ENCODE measurements at places on chromosomes 3 and 15.
A peak's percentile ranks its signal among the peaks of the same experiment; 100 is the strongest.

DNA sequence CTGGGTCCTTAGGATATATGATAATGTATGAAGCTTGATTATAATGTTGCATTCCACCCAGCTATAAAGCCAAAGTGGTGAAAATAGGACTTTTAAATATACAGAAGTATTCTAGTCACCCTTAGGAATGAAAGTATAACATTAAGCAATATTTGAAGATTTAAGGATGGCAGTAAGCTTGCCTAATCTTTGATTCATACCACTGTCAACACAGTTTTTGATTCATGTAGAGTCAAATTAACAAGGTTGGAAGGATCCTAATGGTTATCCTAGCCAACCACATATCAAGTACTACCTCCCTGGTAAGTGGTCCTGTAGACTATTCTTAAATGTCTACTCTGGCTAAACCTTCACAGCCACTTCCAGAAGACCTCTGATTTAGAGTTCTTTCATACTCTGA is 18.6 kb downstream of the ARIH1 start:
- peak; percentile 15 for DNase-seq

GRCh38 chr3:155233213-155233612 is 60.3 kb downstream of the STRIT1 start:
- DNase-seq: peak; percentile 85

GRCh38 chr15:43135351-43135750 is 2.0 kb downstream of the TMEM62 start:
- DNase-seq: no peak

GRCh38 chr3:50138266-50139200 is 16.6 kb upstream of the SEMA3F start:
- peak; percentile 48 for DNase-seq

- DNase-seq: no peak
Measured at GRCh38 chr15:25732191-25732590, 130.9 kb downstream of the ATP10A start.

GRCh38 chr15:96504371-96504770 is 173.9 kb downstream of the NR2F2 start:
- no peak for DNase-seq

DNA sequence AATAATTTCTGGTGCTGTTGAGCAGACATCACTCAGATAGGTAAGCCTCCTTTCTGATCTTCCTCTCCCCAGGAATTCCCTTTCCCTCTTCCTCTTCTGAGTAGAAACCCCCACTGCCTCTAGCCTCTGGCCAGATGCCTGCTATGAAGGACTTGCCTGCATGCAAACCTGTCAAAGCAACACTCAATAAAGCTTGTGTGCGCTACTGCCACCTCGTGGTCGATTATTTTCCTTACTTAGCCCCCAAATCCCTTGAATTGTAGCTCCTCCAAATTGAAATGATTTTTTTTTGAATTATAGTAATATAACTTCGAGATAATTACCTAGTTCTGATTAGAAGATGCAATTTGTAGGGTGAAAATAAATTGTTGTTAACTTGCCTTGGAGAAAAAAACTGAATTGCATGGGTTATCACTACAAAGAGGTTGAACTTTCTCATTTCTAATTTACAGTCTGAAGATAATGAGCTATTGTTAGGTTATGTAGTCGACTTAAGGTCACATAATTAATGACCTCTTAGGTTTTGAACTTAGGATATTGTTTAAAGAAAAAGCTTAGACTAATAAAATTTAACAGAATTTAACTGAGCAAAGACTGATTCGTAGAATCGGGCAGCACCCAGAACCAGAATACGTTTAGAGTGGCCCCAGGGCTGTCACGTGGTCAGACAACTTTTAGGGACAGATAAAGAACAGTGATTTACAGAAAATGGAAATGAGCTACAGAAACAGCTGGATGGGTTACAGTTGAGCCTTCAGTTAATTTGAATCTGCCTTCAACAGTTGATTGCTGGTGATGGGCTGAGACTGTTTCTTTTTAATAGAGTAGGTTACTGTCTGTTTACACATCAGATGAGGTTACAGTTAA is 269.3 kb downstream of the ARPP21 start:
- DNase-seq: peak; percentile 70

GRCh38 chr15:93825682-93826081 is 405.7 kb upstream of the MCTP2 start:
- peak; percentile 38 for DNase-seq

DNA sequence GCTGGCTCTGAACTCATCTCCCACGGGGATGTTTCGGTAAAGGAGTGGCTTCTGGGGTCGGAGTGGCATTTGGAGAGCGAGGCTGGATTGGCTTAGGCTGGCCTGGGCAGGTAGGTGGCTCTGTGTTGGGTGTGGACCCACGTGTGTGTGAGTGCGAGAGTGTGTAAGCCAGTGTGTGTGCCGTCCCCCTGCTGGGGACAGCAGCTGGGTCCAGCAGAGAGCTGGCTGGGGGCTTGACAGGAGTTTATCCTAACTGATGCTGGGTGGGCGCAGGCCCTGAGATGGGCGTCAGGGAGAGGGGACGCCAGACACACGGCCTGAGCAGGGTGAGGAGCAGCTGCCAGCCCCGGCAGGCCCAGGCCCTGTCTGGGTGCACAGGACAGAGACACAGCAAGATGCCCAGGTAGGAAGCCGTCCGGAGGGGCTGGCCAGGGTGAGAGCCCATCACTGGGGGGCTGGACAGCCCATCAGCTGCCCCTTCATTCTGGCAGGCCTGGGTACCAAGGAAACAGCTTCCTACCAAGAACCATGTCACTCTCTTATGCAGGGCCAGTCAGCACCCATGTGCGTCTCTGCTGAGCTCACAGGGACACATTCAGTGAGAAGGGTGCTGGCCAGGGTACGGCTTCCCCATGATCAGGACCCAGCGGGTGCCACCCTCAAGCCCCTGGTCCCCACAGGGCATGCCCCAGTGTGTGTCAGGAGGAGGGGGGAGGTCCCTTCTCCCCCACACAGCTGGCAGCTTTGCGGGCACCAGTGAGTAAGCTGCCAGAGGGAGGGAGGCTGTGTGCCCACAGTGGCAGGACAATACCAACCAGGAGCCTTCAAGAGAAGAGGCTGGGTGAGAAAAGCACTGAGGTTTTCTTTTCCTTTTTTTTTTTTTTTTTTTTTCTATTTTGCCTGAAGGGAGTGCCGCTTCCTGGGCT is 1.1 kb downstream of the PAK6 start:
- DNase-seq: no peak

GRCh38 chr15:88621789-88622604 is 857 bp downstream of the AEN start:
- DNase-seq: peak; percentile 52

DNA sequence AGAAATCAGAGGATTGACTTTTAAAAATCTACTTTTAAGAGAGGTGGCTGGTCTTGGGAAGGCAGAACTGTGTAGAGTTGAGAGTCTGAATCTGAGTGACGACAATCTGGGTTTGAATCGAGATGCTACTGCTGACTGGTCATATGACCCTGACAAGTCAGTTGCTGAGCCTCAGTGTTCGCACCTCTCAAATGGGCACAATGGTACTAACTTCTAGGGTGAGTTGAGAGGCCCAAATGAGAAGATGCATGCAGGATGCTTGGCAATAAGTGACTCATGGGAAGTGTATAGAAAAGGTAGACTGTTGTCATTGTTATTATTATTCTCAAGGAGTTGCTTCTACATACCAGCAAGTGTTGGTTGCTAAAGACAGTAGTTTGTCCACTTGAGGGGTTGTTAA is 10.3 kb downstream of the CACNA2D3 start:
- DNase-seq: no peak

DNA sequence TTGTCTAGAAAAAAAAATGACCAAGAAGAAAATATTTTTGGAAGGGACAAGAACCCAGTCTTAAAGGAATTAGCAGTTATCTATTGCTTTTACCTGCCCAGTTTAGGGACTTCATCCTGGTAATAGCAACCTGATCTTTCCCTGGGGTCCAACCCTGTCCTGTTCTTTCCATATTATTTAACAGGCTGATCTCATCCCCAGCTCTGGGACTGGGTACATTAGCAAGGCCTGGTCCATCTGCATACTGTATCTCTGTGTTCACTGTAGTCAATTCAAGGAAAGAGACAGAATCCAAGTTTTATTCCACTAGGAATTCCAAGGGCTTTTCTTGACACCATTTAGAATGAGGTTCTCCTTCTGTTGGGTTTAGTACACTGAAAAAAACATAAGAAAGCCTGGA is 191.7 kb upstream of the GADL1 start:
- DNase-seq: no peak

DNA sequence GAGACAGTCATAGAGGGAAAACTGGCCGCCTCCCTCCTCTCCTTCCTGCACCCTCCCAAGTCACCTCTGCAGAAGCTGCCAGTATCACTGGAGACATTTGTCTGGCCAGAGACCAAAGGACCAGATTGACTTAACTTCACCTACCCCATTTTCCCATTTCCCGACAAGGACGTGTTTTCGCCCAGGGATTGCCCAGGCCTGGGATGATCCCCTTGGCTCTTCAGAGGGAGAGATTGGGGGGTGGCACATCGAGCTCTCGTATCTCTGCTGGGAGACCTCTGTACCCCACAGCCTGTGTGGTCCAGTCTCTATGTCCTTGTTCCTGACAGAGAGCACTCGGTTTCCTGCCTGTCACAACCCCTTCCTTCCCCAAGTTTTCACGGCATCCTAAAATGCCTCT is 31.4 kb downstream of the RGMA start:
- no peak for DNase-seq

GRCh38 chr3:72088486-72089025 is 303.6 kb upstream of the PROK2 start:
- DNase-seq: no peak

- no peak for DNase-seq
Measured at GRCh38 chr15:75363786-75364185, 4.6 kb downstream of the MAN2C1 start.

DNA sequence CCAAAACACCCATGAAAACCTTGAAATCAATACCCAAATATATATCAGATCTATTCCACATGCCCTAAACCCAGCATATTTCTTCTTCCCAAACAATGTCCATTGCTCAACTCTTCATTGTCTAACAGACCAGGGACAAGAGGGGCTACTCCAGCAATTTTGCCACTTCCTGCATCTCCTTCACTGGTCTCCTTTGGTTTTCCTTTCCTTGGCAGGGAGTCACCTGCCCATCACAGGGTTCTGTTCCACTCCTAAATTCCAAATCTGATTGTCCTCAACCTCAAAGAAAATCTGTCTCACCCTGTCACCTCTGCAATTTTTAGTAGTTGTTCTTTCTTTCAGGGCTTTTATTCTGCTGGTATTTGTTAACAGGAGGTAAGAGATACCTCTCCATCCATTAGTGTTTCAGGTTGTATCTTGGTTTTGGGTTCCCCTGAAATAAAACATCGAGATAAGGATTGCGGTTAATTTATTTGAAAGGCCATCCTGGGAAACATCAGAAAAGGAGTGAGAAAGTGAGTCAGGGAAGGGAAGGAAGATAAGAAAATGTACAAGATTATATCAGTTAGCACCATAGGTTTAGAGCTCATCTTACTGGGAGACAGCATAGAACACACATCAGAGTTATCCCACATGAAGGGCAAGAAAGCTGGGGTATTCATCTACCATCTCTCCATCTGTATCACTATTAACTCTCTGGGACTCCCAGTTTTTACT is 13.6 kb downstream of the ZBED2 start:
- no peak for DNase-seq

DNA sequence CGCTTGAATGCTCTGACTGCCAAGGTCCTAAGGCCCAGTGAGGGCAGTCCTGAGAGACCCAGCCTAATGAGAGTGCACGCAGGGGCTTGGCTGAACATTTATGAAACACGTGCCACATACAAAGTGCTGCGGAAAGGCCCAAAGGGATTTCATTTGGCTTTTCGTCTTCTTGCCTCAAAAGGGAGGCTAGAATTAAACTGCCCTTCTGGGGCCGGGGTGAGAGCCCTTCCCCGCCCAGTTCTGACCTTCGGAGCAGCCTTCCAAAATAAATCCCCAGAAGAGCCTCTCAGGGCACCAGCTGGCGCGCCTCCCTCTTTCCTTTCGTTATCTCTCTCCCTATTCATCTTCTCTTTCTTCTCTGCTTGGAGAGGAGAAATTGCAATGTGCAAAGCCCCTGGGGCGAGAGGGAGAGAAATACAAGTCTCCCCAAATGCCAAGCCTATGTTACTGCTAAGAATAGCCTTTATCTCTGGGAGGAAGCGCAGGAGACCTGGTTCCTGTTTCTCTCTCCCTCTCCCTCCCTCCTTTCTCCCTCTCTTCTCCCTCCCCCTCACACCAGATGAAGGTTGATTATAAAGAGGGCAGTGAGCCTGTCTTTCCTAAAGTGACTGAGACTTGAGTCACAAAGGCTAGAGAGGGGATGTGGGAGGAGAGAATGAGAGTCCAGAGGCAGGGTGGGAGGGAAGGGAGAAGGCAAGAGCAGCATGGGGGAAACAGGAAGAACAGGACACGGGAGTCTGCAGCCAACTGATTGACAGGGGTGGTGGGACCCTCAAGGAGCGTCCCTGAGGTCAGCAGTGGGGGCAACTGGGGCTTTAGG is 36.7 kb upstream of the NDUFB4 start:
- peak; percentile 80 for DNase-seq

- DNase-seq: no peak
Measured at GRCh38 chr3:46282696-46283095, 40.4 kb downstream of the CCR3 start.

DNA sequence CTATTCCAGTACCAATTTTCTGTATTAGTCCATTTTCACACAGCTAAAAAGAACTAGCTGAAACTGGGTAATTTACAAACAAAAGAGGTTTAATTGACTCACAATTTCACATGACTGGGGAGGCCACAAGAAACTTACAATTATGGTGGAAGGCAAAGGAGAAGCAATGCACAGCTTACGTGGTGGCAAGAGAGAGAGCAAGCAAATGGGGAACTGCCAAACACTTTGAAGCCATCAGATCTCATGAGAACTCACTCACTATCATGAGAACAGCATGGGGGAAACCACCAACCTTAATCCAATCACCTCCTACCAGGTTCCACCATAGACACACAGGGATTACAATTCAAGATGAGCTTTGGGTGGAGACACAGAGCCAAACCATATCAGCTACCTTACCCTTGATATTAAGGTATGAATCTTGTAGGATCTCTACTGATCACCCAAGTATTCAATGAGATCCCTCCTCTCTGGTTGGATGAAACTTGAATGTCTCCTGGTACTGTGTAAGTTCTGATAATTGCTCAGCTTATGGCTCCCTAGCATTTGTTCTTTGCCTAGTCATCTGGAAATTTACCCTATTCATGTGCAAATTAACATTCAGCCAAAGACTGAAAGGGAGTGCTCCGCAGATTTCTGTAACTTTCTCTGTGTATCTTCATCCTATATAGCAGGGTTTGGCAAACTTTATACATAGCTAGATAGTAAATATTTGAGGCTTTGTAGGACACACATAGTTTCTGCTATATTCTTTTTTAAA is 38.9 kb downstream of the MYL3 start:
- DNase-seq: no peak

DNA sequence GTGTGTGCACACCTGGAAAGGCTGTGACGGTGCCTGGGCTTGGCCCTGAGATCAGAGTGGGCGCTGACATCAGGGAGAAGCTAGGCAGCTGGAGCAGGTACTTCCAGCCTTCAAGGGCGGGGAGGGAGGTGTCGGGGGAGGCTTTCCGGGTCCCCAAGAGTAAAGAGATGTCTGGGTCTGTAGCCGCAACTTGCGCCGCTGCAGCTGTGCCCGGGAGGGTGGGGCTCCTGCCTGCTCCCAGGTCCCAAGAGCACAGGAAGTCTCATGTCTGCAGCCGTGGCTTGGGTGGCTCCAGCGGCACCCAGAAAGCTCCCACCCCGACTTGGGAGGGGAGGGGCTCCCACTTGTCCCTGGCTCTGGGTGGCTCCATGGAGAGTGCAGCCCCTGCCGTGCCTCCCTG is 103.2 kb upstream of the BNIP2 start:
- DNase-seq: no peak
